ENCODE measurements at places on chromosomes 13 and 19. TPM values are rescaled to one million over a fixed set of nuclear protein-coding genes. Genes with fewer than 3 reads are reported as not detected.

The YIF1B gene
- total RNA-seq, result 87.4 TPM

The MUC16 gene
- total RNA-seq, result not detected

The MBD3L3 gene
- total RNA-seq, result not detected

The PPP1R37 gene
- total RNA-seq, result 21.5 TPM

The BLVRB gene
- total RNA-seq, result 10.2 TPM

The ZNF154 gene
- total RNA-seq, result 8.5 TPM

The MYH14 gene
- not detected for total RNA-seq

The CYP2F1 gene
- not detected for total RNA-seq

The GAPDHS gene
- not detected for total RNA-seq

The ANGPTL4 gene
- total RNA-seq, result 0.68 TPM

The IL12RB1 gene
- total RNA-seq, result 131 TPM

The NMRK2 gene
- not detected for total RNA-seq

The CARD8 gene
- total RNA-seq, result 185 TPM

The TNFSF11 gene
- not detected for total RNA-seq

The C1QTNF9 gene
- not detected for total RNA-seq

The UBE2L5 gene
- total RNA-seq, result 0.22 TPM

The CHST8 gene
- not detected for total RNA-seq

The PALM3 gene
- not detected for total RNA-seq

The MED26 gene
- total RNA-seq, result 18.3 TPM

The PDX1 gene
- not detected for total RNA-seq

The OLFM2 gene
- 11.0 TPM for total RNA-seq

The FXYD5 gene
- 365 TPM for total RNA-seq

The GTF2F1 gene
- 66.3 TPM for total RNA-seq

The CDC42EP5 gene
- total RNA-seq, result not detected

The NECTIN2 gene
- 0.34 TPM for total RNA-seq

The ZGLP1 gene
- total RNA-seq, result 2.1 TPM

The PSG2 gene
- total RNA-seq, result not detected

The ATXN8OS gene
- total RNA-seq, result not detected

Measured in T-helper 1 cell treated with Interleukin-12 subunit alpha and Interleukin-12 subunit beta and Interleukin-4 antibody, amounts not matched to agents 30 ng/mL and 1 ng/mL, for 36 hours (primary cell).